GM23248 (cell line): ENCODE measurements at places on chromosomes 3 and 15.
A peak's percentile ranks its signal among the peaks of the same experiment; 100 is the strongest.

DNA sequence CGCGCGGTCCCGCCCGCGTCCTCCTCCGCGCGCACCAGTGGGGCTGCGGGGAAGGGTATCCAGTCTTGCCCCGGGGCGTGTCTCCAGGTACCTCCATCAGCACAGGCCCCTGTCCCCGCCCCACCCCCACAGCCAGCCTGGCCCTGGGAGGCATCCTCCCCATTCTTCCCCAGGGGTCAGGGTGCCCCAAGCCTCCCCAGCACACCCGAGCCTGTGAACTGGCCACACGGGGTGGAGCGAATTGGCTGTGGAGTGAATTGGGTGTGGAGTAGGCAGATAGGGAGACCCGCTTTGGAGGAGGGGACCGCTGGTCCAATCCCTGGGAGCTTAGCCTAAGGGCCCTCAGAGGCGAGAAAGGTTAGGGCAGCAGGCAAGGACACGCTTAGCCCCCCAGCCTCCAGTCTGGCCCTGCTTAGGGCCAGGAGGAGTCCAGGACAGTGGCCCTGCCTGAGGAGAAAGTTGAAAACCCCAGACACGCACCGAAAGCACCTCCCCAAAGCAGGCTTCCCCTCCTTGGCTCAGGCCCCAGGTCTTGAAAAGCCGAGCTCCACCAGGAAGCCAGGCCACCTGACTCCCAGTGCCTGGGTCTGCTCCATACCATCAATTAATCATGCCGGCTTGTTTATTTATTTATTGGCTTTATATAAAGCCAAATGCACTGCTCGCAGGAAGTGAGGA lies 107.7 kb upstream of the SLC6A11 start:
- no peak for DNase-seq

DNA sequence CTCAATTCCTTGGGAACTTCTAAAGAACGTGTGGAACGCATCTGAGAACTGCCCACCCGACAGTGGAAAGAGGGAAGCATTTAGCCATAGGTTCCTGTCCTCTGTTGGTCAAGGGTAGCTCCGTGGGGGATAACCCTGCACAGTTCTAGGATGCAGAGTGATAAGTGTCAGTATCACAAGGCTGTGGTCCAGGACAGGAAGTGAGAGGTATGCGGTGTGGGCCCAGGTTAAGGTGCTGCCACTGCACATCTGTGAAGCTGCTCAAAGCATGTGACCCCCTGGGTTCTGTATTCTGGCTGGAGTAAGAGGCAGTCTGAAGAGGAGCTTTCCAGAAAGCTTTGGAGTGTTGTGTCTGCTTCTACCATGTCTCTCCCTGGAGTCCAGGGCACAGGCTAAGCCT lies 51.7 kb upstream of the HES1 start:
- no peak for DNase-seq

DNA sequence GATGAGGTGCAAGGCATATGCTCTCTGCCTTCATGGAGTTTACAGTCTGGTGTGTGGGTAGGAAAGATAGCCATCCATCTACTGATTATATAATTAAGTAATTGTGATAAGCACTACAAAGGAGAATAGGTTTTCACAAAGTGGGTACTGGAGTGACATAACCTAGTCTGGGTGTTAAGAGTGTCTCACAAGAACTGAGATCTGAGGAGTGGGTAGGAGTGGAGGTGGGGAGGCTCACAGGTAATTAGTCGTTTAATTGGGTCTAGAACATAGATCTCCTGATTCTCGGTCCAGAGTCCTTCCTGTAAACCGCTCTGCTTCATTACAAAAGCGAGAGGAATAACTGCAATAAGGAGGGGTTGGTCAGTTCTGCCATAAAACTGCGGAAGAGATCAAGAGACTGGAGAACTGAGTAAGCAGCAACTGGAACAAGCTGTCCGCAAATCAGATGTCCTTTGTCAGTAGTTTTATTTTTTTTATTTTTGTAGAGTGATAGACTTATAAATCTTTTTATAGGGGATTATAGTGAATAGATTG lies 2.2 kb downstream of the NEO1 start:
- no peak for DNase-seq

DNA sequence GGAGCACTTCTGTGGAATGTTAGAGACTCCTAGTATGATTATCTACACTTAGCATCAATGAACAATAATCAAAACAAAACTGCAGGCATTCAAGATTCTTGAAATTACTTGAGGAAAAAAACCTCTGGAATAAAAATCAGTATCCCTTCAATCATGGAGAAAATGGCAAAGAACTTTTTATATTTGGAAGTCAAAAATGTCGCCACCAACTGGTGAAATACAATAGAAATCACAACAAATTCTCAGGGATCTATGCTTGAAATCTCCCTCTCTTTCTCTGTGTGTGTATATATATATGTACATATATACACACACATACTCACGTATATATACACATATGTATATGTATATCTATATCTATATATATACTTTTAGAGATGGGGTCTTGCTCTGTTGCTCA lies 378.9 kb upstream of the ALCAM start:
- DNase-seq: peak; percentile 1

GRCh38 chr15:99921101-99921500 lies 187.9 kb upstream of the LYSMD4 start:
- DNase-seq: no peak

GRCh38 chr15:27638958-27639357 lies 460.2 kb downstream of the OCA2 start:
- DNase-seq: no peak

- DNase-seq: no peak
Observed at GRCh38 chr15:24223739-24224138, 451.8 kb upstream of the NPAP1 start.
